ENCODE measurements at places on chromosomes 2 and 18. TPM values are rescaled to one million over a fixed set of nuclear protein-coding genes. Genes with fewer than 3 reads are reported as not detected.

The CCBE1 gene
- 31.5 TPM for polyA plus RNA-seq

DNA sequence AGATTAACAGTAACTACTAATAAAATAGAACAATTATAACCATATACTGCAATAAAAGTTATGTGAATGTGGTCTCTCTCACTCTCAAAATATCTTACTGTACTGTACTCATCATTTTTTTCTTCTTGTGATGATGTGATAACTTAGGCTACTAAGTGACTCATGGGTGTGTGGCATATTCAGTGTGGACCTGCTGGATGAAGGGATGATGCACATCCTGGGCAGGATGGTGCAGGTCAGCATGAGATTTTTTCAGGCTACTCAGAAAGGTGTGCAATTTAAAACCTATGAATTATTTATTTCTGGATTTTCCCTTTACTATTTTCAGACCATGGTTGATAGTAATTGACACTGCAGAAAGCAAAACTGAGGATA is 90.7 kb downstream of the NCKAP5 start:
- no peak for DNase-seq

GRCh38 chr2:13128139-13128538 is 411.4 kb downstream of the TRIB2 start:
- DNase-seq, result no peak

The NAB1 gene
- polyA plus RNA-seq, result 75.5 TPM

GRCh38 chr2:28420722-28421121 is 28.1 kb downstream of the FOSL2 start:
- no peak for DNase-seq

The POTEC gene
- polyA plus RNA-seq, result 0.03 TPM

DNA sequence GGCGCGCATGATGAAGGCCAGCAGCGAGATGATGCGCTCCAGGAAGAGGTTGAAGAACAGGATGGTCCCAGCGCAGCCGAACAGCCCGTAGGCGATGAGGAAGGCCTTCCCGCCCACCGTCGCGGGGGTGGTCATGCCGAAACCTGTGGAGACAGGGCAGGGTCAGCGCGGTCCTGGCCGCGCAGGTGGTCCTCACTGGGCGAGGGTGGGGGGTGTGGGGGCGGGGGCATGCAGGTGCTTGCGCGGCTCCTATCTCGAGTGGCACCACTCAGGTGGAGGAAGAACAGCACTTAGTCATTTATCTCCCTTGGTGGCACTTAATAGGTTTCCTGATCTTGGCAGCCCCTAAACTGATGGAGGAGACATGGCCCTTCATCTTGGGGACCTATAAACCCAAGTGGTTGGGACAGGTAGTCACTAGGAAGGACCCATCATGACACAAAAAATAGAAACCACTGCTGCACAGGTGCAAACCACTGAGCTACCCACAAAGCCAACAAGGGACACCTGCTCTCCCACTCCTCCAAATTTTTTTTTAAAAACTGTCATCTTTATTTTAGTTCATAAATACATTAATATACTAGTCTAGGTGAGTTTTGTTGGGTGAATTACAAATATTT is 118.8 kb downstream of the MSH2 start:
- DNase-seq, result no peak

GRCh38 chr2:1235806-1236205 is 177.5 kb upstream of the TPO start:
- DNase-seq, result no peak

DNA sequence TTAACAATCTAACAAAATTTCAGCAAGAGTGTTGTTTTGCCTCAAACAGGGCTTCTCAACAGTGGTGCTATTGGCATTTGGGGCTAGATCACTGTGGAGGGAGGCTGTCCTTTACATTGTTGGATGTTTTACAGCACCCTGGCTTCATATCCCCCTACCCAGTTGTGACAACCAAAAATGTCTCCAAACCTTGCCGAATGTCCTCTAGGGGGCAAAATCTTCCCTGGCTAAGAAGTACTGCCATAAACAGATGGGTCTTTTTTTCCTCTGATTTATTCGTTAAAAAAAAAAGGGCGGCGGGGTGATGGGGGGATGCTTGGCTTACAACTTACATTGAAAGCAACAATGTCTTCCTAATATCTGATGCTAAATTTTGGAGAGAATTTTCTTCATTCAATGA is 207.6 kb upstream of the CCDC150 start:
- DNase-seq, result peak; percentile 21

The NMUR1 gene
- polyA plus RNA-seq, result 0.55 TPM

Measured in left kidney (tissue), 8 donors.